Activated naive CD4-positive, alpha-beta T cell treated with anti-CD3 and anti-CD28 coated beads for 36 hours (primary cell): ENCODE measurements at places on chromosomes 12 and 14. TPM values are rescaled to one million over a fixed set of nuclear protein-coding genes. Genes with fewer than 3 reads are reported as not detected.

Gene HECTD4
- total RNA-seq = 17.6 TPM

- no peak for DNase-seq
Measured at GRCh38 chr12:90832427-90832826, 122.5 kb downstream of the CCER1 start.

Gene PRH2
- total RNA-seq = not detected

GRCh38 chr12:33967760-33968159, 54.5 kb upstream of the ALG10 start:
- no peak for DNase-seq

Gene TSPAN19
- not detected for total RNA-seq

Gene SPIC
- total RNA-seq = not detected

Gene LRP1-AS
- total RNA-seq = not detected

DNA sequence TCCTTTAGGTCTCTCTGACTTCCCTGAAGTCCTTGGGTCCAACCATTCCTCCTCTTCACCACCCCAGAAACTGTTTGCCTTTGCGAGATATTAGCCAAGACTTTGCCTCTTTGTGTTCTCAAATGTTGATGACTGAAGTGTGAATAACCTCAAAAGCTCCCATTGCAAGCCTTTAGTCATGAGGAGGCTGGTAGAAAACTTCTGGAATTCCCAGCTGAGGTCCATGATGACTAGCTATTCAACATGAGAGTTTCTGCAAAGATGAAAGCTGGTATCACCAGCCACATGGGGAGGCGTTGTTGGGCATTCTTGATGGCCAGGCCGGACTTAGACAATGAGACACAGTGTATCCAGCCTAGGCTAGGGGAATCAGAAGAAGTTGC, 111.7 kb downstream of the TBX5 start:
- DNase-seq = no peak

GRCh38 chr12:40693207-40693821, 1.1 kb downstream of the CNTN1 start:
- no peak for DNase-seq

GRCh38 chr12:2248901-2249381, 196.2 kb downstream of the CACNA1C start:
- no peak for DNase-seq

Gene ALDH1L2
- 12.2 TPM for total RNA-seq

DNA sequence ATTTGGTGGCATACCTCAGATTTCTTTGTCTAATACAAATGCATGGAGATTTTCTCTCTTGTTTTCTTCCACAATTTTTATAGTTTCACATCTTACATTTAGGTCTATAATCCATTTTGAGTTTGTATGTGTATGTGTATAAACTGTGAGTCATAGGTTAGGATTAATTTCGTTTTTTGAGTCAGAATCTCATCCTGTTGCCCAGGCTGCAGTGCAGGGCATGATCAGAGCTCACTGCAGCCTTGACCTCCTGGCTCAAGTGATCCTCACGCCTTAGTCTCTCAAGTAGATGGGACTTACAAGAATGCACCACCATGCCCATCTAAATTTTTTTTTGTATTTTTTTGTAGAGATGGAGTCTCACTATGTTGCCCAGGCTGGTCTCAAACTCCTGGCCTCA, 71.6 kb downstream of the OTOGL start:
- no peak for DNase-seq

- DNase-seq = no peak
Measured at GRCh38 chr14:104965561-104966231, 12.5 kb downstream of the AHNAK2 start.

Gene TECPR2
- total RNA-seq = 3.6 TPM
